Naive thymus-derived CD8-positive, alpha-beta T cell (primary cell): ENCODE measurements at places on chromosomes 13 and 19. TPM values are rescaled to one million over a fixed set of nuclear protein-coding genes. Genes with fewer than 3 reads are reported as not detected.

GRCh38 chr19:44807162-44807561 is 1.7 kb upstream of the BCAM start:
- no peak for DNase-seq

GRCh38 chr19:55377356-55378131 is 918 bp downstream of the TMEM190 start:
- DNase-seq, result no peak

DNA sequence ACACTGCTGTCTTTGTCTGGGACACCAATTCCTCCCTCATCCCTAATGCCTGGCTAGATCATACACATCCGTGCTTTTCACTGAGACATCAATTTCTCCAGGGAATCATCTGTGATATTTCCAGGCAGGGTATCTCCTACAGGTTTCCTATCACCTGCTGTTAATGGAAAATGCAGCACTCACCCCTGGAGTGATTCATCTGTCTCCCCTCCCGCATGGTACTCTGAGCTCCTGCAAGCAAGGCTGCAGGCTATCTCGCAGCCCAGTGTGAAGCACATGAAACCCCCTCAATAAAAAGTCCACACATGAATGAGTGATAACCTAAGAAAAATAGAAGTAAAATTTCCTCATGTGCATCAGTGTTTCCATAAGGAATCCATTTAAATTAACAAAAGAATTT is 38.5 kb downstream of the SERTM1 start:
- no peak for DNase-seq

DNA sequence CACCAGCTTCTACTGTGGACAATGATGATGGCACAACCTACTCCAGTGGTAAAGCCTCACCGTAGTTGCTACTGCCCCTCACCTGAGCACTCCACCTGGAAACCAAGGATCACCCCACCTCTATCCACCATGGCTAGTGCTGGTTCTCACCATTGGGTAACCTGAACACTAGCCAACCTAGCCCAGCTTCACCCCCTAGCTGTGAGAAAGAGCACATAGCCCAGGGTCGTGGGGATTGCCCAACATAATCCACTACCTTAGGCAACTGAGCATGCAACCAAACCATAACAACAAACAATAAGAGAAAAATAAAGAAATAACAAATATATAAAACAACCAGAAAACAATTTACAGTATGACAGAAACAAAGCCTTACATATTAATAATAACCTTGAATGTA is 560.1 kb downstream of the DIAPH3 start:
- DNase-seq, result no peak

DNA sequence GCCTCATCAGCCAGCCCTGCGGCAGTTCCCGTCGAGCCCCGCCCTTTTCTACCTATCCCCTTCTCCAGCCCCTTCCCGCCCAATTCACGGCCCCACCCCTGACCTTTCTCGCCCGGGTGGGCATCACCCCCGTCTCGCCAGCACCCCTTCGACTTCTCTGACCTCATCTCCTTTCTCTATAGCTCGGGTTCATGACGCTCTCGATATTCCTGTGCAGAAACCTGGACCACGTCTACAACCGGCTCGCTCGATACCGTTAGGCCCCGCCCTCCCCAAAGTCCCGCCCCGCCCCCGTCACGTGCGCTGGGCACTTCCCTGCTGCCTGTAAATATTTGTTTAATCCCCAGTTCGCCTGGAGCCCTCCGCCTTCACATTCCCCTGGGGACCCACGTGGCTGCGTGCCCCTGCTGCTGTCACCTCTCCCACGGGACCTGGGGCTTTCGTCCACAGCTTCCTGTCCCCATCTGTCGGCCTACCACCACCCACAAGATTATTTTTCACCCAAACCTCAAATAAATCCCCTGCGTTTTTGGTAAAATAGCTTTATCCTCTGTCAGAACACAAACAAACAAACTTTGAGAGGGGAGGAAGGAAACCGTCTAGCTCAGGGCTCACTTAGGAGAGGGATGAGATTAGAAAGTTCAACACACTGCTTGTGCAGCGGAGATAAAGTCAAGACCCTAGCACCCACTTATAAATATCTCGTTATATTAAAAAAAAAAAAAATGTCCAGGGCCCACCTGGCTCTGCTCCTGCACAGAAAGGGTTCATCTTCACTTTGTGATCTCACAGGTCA is 5.1 kb downstream of the CD37 start:
- DNase-seq, result peak; percentile 68

GRCh38 chr13:110876609-110877008 is 38.3 kb downstream of the ANKRD10 start:
- DNase-seq, result no peak

GRCh38 chr13:69363360-69363759 is 744.3 kb upstream of the ATXN8OS start:
- no peak for DNase-seq

DNA sequence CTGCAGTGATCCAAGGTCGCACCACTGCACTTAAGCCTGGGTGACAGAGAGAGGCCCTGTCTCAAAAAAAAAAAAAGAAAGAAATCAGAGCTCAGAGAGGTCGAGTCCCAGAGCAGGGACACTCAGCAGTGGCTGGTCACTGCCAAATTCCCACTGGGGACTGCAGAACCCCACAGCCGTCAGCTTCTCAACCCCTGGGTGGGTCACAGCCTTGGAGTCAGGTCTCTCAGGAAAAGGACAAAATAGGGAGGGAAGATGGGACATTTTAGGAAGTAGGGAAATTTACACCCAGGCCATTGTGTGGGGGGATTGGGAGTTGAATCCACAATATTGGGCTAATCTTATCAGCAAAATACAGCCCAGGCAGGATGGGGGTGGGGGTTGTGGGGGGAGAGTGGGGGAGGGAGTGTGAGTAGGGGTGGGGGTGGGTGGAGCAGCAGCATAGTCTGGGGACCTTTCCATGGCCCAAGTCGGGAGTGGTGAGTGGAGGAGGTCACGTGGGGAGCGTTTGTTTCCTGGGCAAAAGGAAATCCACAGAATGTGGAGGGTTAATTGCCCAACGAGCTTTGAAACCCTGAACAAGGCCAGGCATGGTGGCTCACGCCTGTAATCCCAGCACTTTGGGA is 5.0 kb upstream of the CCDC194 start:
- DNase-seq, result no peak

DNA sequence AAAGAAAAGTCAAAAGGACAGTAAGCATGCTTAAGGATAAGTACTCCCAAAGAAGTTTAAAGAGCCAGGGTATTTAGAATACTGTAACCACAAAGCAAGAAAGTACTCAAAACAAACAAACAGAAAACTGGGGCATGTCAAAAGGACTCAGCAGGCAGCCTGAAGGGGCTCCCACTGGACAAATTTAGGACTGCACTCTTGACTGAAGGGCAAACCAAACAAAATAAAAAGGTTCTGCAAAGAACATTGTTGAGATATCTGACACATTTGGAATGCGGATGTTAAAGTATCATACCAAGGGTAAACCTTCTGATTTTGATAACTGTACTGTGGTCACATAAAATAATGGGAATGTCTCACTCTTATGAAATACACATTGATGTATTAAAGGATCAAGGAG is 157.4 kb downstream of the TNFSF13B start:
- no peak for DNase-seq

DNA sequence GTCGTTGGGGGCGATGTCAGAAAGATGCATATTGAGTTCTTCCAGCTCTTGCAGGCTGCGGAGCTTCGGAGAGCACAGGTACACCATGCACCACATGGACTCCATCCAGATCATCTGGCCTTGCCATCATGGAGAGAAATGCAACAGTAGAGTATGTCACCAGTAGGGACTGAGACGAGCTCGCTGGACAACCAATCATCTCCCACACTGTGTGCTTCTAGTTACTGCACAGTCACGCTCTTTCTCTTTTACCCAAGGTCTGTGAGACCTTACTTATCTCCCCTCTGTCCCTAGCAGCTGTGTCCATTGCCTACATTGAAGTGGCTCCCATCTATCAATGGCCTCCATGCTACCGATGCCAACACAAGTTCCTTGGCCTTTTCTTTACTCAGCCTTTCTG is 90.5 kb downstream of the C13orf42 start:
- DNase-seq, result no peak

DNA sequence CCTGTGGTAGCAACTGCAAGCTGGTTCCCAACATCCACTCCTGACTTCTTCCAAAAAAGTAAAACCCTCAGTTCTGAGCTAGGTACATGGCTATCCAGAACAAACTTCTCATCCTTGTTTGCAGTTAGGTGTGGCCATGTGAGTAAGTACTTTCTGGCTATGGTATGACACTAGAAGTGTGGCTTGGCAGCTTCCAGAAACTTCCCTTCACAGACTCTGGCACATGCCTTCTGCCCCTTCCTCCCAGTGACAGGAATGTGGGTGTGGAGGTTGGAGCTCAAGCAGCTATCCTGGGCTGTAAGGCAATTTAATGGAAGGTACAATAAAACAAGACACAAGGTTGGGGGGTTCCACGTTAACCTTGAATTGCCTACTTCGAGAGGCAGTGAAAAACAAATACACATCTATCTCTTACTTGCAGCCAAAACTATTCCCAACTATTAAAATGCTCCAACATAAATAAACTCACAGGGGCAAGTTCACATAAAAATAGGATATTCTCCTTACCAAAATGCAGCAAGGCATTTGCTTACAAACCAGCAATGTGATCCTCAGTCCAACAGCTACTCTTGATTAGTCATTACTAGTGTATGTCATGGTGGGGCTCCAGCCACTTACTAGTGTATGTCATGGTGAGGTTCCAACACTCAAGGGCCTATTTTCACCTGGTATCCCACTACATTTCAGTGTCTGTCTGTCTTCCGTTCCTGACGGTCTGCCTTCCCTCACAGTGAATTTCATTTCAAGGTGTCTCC is 3.1 kb downstream of the SMG9 start:
- no peak for DNase-seq

GRCh38 chr13:101917833-101918661 is 465.6 kb downstream of the ITGBL1 start:
- DNase-seq, result no peak

- peak; percentile 50 for DNase-seq
Observed at GRCh38 chr13:73521290-73521624, 462.5 kb downstream of the KLF5 start.

Gene URAD
- not detected for total RNA-seq

Gene F7
- total RNA-seq, result 0.14 TPM

Gene CPB2
- not detected for total RNA-seq

Gene USE1
- 49.7 TPM for total RNA-seq
